Frontal cortex (tissue), 4 donors: ENCODE measurements at places on chromosomes 2 and 18.

- no peak for DNase-seq
These were observed 34.0 kb downstream of the SLC4A10 start for GRCh38 chr2:161658259-161658658.

DNA sequence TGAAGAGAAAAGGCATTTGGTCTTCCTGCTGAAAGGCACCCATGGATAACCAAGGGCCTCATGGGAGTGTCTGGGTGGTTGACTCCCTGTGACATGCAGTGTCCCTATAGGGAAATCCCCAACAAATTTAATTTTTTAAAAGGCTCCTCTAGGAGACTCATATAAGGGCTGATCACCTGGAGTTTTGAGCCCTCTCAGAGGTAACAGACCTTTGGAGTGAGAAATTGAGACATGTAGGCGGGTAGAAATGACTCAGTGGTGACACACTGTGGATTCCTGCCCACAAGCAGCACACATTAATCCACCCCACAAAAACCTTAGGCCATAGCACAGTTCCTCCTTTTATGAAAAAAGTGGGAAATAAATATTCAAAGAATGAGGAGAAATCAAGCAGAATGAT lies 557.0 kb upstream of the CNTNAP5 start:
- no peak for DNase-seq

- DNase-seq, result no peak
These were observed 47.6 kb upstream of the FAM124B start for GRCh38 chr2:224449212-224450147.

GRCh38 chr2:237519506-237520245 lies 32.6 kb downstream of the MLPH start:
- no peak for DNase-seq

- no peak for DNase-seq
These were observed 108.1 kb downstream of the FTCDNL1 start for GRCh38 chr2:199742884-199743283.

DNA sequence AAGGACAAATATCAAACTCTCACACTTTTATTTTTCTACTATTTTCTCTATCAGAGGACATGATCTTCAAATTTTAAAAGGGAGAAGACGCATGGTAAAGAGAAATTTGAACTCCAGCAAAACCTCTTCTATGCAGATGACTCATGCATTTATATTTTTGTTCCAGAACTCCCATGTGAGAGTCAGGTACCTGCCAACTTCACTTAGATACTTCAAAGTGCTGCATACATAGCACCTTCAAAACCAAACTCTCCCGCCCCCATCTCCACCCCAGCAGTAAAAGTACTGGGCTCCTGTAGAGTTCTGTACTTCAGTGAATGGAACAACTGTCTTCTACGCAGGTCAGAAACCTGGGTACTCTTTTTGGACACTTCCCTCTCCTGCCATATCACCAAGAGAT lies 398.3 kb downstream of the TGIF1 start:
- DNase-seq, result no peak

GRCh38 chr2:60437080-60437696 lies 116.3 kb downstream of the BCL11A start:
- DNase-seq, result no peak

DNA sequence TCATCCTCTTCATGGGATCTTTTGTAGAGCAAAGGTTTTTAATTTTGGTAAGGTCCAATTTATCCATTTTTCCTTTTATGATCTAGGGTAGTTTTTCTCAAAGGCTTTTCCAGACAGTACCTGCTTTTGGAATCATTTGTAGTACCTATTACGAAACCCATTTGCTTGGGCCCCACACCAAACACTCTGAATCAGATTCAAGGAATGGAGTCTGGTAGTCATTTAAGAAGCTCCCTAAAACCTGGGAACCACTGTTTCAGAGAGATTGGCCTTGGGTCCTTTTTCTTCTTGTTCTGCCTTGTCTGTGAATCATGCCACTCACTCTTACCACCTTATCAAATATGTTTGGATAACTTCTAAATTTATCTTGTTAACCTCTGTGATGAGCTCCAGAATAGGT lies 40.3 kb downstream of the OSBPL6 start:
- no peak for DNase-seq

GRCh38 chr2:82000606-82001005 lies 1696.1 kb upstream of the LRRTM1 start:
- DNase-seq, result no peak

DNA sequence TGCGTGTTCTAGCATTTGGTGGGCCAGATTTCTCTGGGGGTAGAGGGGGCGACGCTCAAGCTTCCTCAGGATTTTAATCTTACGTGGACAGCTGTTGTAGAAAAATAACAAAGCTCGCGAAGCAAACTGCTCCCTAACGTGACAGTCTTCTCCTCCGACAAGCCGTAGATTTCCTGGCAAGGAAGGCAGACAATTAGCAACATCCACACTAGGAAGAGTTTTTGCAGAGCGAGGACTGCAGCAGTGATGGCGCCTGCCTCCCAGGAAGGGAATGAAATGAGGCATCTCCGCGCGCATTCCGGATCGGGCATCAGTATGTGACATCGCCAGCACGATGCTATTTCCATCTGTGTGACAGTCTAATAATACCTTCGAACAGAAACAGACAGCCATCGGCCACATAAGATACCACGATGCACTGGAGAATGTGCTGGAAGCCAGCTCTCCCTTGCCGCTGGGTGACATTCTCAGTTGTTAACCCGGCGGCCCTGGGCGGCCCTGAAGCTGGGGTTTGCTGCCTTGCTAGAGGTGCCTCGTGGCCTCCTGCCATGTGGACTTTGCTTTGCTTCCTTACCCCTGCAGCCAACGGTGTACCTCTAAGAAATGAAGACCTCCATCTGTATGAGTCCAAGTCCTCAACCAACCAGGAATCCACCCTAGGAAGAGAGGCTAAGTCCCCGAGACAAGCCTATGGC lies 101.8 kb upstream of the AGAP1 start:
- DNase-seq, result no peak

GRCh38 chr18:76314015-76314414 lies 181.0 kb downstream of the ZNF516 start:
- DNase-seq, result no peak

DNA sequence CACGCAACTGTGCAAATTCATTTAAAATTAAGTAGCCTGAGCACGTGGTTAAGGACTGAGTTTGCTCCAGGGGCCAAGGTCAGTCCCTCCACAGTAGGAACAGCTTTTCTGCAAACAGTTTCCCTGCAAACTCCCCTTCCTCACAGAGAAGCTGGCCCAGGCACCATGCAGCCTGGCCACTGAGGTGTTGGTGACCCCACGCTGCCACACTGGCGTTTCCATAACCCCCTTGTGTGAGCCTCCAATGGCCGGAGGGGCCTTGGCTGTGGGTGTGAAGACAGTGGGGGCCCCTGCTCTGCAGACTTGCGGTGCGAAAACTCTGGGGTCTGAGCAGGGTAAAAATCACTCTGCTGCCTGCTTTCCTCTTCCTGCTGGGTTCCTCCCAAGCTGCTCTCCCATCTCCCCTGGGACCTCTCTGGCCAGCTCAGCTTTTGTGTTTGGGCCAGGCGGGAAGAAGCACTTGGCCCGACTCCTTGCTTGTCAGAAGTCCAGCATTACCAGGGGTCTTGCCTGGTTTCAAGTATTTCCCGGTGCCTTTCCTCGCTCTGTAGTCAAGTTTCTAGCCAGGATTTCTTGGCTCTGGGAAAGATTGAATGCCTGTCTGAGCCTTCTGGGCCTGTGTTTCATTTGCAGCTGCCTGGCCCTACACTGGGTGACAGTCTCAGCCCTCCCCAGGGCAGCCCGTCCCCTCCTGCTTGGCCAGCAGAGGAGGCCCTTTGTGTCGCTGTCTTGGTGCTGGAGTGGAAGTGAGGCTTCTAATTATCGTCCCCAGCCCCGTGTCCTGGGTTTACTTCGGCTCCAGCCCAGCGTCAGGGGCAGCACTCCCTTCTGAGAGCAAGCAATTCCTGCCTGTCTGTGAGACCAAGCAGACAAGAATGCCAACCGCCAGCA lies 131.4 kb upstream of the SLC1A4 start:
- peak; percentile 49 for DNase-seq

DNA sequence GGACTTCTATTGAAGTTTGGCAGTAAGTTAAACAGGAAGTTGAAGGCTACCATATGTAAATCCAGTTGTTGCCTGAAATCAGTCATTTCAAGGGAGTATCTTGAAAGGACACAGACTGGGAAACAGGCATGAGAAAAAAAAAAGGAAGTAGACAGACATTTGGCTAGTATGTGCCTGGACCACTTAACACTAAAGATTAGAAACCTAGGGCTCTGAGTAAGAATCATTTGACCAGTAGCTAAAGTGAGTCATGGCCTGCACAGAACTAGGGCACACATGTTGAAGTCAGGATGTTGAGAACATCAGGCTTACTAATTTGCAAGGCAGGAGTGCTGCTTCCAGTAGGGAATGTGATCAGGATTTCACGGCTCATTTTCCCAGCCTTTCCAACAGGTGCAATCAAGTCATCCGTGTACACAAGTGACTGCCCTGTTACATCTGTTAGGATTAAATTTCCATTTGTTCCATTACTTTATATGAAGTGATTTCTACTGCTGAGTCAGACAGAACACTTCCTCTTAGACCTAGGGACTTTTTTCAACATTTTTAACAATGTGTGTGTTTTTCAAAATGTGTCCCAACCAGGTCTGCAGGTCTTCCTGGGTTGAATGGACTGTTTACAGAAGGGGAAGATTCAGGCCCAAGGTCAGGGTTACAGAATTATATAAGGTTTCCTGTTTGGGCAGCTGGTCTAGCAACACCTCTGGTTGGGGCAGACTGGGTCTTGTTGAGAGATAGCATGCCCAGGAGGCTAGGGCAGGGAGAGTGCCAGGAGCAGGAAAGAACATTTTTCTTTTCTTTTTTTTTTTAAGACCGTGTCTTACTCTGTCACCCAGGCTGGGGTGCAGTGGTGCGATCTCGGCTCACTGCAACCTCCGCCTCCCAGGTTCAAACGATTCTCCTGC lies 145.6 kb downstream of the TGIF1 start:
- no peak for DNase-seq

GRCh38 chr2:10265329-10266132 lies 37.2 kb upstream of the HPCAL1 start:
- DNase-seq, result no peak

- DNase-seq, result no peak
These were observed 26.5 kb upstream of the KCNS3 start for GRCh38 chr2:17851731-17852585.

DNA sequence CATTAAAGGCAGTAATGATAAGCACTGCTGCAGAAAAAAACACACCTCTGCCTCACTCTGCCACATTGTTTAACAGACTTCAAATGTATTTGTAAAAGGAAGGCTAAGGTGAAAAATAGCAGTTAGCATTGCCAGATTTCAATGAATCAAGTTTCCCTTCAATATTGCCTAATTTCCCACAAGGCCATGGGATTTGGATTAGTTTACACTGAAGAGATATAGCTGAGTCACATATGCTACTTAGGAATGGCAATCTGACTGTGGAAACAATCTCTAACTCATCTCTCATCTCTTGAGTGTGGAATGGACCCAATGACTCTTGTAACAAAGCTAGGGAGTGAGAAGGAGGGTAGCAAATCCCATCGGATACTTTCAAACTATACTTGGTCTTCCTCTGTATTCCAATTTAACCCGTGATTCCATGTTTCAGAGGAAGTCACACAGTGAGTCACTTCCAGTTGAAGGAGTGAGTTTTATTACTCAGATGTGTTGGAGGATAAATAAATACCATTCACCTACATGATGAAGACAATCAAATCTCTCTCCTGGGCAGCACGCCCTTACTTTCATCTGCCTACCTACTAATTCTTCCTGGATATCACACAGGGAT lies 5.1 kb downstream of the B4GALT6 start:
- no peak for DNase-seq

DNA sequence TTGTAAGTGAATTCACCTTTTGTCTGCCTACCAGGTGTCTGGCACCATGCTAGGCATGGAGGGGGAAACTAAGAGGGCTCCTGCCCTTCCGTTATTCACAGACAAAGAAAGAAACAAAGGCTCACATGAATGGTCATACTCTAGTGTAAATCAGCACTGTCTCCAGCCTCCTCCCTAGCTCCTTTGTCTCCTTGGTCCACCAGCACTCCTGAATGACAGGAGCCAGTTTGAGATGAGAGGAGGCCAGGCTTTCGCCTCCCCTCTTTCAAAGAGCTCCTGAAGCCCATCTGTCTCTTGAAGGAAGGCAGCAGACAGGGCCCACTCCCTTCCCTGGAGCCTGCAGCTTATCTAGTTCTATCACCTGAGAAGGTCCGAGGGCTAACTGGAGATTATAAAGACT lies 18.7 kb downstream of the SATB2 start:
- no peak for DNase-seq

DNA sequence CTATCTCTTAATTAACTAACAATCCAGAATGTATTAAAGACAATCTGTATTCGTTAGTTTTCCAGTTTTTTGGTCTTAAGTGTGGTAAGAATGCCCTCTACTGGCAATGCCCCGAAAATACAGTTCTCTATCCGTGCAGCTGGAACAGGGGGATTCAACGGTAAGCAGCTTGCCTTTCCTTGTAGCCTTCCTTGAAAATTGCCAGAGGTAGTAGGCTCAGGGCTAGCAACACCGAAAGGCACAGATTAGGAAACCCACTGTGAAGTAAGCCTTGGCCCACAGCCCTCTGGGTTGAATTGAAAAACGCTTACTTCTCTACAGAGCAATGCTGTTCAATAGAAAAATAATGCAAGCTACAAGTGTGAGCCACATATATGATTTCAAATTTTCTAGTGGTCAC lies 17.1 kb upstream of the VPS4B start:
- peak; percentile 28 for DNase-seq

DNA sequence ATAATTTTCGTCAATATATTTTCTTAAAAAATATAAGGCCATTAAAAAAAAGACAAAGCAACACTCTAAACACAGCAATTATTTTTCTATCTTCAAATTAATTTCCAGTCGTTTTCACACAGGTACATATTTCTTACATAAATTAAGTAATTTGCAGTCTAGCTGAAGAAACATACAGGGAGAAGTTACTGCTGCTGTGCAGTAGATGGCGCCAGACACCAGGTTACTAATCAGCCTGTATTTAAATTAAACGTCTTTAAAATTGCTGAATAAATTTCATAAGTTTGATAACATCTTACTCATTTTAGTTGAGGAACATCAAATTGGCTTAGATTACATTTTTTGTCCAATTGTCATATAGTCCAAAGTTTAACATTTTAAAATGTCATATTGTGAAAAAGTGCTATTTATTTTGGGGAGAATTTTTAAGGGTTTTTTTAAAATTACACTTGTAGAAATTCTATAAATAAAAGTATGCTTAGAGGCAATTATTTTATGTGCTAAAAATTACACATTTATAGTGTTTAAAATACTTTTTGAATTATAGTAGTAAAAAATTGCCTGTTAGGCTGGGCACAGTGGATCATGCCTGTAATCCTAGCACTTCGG lies 88.4 kb downstream of the PMAIP1 start:
- no peak for DNase-seq

GRCh38 chr2:7014174-7014640 lies 97.0 kb downstream of the RNF144A start:
- DNase-seq, result no peak

GRCh38 chr2:68125821-68126220 lies 31.9 kb upstream of the PNO1 start:
- DNase-seq, result no peak

GRCh38 chr18:51108330-51108729 lies 78.3 kb downstream of the SMAD4 start:
- DNase-seq, result no peak
